ENCODE measurements at places on chromosomes 1 and 21.

GRCh38 chr1:25212725-25213124 lies 19.6 kb downstream of the SYF2 start:
- DNase-seq: no peak

GRCh38 chr1:86345042-86345441 lies 51.1 kb downstream of the ODF2L start:
- no peak for DNase-seq

GRCh38 chr1:56965916-56966697 lies at the start of gene C8B:
TSS of gene C8B (minus strand) at chr1:56966015. CDS start at chr1:56965948, 67 bp downstream.
- DNase-seq: no peak

DNA sequence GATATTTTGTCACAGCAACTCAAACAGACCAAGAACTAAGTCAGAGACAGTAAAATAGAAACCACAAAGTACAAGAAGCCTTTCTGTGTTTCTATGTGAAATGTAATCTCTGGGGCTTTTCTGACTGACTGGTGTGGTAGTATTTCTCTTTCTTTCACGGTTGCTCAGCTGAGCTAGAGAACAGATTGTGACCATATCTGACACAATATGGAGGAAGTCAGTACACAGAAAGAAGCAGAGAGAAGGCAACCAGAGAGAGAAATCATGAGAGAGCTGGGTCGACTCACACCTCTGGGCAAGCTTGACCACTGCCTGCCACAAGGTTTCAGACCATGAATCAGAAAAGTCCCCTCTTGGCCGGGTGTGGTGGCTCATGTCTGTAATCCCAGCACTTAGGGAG lies 208.9 kb upstream of the GREM2 start:
- DNase-seq: no peak

DNA sequence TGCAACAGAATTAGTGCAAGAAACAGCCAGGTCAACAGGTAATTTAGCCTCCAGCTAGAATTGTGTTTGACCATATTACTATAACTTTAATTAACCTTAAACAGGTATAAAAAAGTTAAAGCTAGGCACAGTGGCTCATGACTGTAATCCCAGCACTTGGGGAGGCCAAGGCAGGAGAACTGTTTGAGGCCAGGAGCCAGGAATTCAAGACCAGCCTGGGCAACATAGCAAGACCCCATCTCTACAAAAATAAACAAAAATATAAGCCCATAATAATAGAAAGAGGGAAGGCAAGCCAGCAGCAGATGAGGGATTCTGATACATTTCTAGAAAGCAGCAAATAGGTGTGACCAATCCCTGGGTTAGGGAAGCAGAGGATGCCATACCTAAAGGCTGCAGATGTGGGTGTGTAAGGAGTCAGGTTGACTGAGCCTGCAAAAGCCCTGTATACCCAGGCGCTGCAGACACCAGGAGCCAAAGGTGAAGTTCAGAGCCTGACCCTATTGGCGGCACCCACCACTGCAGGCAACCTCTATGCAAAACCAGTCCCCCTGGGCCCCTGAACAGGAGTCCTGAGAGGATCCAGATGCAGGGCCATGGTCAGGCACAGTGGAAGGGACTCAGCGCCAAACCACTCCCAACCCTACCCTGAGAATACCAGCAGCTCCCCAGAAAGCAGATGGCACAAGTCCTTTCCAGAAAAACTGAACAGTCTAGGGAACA lies 19.3 kb upstream of the LSS start:
- no peak for DNase-seq

DNA sequence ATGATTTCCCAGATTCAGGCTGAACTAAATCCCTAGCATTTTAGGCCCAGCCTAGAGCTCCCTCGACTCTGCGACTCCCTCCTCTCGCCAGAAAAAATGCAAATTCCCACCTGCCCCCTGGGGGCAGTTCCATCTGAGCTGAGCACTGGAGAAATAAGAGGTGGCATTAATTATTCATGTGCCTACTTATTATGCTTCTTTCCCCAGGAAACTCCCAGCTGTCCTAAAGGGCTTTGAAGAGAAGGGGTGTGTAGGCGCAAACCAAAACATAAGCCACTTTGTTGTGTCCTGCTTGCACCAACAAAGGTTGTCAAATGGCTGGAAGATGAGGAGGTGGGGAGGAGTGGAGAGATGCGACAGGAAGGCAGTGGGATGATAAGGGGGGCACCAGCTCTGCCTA lies 41.4 kb upstream of the GOLT1A start:
- no peak for DNase-seq

- peak; percentile 72 for DNase-seq
These were observed at the start of gene ARHGEF2 for GRCh38 chr1:155978325-155978972. TSS of gene ARHGEF2 (minus strand) at chr1:155978547. CDS start at chr1:155978427, 120 bp downstream.

DNA sequence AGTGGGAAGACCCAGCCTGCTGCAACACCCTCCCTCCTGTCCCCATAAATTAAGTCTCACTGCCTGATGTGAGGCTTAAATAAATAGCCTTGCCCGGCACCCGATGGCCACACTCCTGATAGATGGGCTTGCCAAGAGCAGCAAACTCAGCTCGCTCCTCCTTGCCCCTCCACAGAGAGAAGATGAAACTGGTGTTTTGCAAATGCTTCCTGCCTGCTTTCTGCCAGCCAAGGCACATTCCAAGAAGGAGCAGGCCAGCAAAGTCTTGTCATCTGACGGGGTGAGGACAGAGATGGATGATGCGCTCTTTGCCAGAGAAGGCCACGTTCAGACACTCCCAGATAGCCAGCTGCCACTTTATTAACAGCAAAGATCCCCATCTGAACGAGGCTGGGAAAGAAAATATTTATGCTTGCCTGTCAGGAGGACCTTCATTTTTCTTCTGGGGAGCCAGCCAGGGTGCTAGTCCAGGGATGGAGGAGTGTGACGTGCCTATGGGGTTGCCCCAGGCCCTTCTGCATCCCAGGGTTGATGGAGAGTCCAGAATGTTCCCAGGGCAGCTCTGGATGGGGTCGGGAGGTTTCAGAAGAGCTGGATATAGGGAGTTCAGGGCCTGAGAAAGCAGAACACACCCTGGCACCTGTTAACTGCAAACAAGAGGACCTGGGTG lies 265.4 kb downstream of the FOXD2 start:
- no peak for DNase-seq
